Umbilical cord (tissue), 2 donors: ENCODE measurements at places on chromosomes 12 and 14. TPM values are rescaled to one million over a fixed set of nuclear protein-coding genes. Genes with fewer than 3 reads are reported as not detected.

GRCh38 chr14:24690492-24690891 is 56.5 kb upstream of the GZMB start:
- no peak for DNase-seq

DNA sequence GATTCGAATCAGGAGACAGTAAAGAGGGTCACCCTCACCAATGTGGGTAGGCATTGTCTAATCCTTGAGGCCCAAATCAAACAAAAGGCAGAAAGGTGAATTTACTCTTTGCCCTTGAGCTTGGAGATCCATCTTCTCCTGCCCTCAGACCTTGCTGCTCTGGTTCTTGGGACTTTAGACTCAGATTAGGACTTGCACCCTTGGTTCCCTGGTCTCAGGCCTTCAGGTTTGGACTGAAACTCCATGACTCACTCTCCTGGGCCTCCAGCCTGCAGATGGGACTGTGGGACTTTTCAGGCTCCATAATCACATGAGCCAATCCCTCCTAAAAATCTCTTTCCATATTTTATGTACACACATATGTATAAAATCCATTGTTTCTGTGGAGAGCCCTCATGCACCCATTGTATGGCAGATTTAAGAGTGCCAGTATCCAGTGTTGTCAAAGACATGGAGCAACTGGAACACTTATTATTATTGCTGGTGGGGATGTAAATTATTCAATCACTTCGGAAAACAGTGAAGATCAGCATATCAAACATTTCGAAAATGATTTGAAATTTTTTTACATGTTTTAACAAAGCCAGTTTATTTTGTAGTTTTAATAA is 48.7 kb downstream of the EID3 start:
- no peak for DNase-seq

GRCh38 chr14:60981633-60982455 is 799 bp downstream of the SLC38A6 start:
- DNase-seq = peak; percentile 41

- peak; percentile 88 for DNase-seq
These were observed 44.0 kb upstream of the SINHCAF start for GRCh38 chr12:31369712-31370521.

- DNase-seq = no peak
These were observed 78.3 kb downstream of the TSHR start for GRCh38 chr14:81033698-81034240.

- DNase-seq = no peak
These were observed 122.0 kb downstream of the PTCSC3 start for GRCh38 chr14:36054353-36055051.

DNA sequence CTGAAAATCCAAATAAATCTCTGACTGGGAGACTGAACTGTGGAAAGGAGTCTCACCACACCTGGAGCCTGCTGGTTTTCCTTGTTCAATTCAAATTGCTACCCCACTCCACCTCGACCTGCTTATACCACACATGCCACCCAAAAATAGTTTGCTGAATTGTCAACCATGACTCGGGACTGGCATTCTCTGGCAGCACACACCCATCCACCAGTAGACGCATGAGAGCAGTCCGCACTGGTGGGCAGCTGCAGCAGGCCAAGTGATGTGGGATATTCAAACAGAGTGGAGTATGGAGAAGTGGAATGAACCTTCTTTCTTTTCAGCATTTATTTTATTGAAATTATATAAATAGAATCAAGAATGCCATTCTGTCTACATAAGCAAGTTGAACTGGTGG is 38.7 kb upstream of the SYCP3 start:
- no peak for DNase-seq

Gene ARID4A
- 30.1 TPM for total RNA-seq

Gene CKAP4
- 107 TPM for total RNA-seq

Gene MIP
- total RNA-seq = 2.9 TPM

Gene SLCO1B1
- total RNA-seq = not detected
